ENCODE measurements at places on chromosomes 2 and 18. TPM values are rescaled to one million over a fixed set of nuclear protein-coding genes. Genes with fewer than 3 reads are reported as not detected.

Gene APLF
- 6.1 TPM for total RNA-seq

- no peak for DNase-seq
Measured at GRCh38 chr2:17849275-17849674, 29.2 kb upstream of the KCNS3 start.

GRCh38 chr2:20619624-20620024, 31.3 kb downstream of the HS1BP3 start:
- DNase-seq = no peak

Gene PARD3B
- 1.6 TPM for total RNA-seq

Gene CRYBA2
- not detected for total RNA-seq

DNA sequence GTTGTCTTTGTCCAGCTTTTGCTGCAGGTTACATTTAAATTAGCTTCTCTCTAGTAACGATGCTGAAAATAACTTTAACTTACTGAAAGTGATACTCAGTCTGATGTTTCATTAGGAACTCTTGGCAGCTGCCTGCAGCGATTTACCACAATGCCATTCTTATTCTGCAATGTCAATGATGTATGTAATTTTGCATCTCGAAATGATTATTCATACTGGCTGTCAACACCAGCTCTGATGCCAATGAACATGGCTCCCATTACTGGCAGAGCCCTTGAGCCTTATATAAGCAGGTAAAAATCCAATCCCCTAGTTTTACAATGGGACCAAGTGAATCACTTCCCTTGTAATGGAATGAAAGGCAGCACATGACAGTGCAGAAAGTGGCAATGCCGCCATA, 16.3 kb upstream of the MFF start:
- DNase-seq = peak; percentile 86

Gene CYTIP
- total RNA-seq = not detected

DNA sequence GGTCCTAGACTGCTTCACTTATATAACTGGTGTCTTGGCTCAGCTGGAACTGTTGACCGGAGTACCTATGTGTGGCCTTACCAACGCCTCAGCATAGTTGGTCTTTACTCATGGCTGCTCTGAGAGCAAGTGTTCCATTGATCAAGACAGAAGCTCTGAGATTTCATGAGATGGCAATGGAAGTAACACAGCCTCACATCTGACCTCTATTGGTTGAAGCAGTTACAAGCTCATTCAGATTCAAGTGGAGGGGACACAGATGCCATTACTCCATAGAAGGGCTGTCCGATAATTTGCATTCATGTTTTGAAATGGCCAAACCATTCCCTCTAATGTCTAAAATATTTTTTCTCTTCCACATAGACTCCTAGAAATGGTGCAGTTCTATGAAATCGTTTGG, 46.4 kb upstream of the STK39 start:
- peak; percentile 15 for DNase-seq

DNA sequence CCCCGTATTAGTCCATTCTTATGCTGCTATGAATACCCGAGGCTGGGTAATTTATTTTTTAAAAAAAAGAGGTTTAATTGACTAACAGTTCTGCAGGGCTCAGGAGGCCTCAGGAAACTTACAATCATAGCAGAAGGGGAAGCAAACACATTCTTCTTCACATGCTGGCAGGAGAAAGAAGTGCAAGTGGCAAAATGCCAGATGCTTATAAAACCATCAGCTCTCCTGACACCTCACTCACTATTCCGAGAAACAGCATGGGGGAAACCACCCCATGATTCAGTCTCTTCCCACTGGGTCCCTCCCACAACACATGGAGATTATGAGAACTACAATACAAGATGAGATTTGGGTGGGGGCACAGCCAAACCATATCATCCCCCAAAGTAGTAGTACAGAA, 2148.5 kb upstream of the PIK3C3 start:
- peak; percentile 41 for DNase-seq

DNA sequence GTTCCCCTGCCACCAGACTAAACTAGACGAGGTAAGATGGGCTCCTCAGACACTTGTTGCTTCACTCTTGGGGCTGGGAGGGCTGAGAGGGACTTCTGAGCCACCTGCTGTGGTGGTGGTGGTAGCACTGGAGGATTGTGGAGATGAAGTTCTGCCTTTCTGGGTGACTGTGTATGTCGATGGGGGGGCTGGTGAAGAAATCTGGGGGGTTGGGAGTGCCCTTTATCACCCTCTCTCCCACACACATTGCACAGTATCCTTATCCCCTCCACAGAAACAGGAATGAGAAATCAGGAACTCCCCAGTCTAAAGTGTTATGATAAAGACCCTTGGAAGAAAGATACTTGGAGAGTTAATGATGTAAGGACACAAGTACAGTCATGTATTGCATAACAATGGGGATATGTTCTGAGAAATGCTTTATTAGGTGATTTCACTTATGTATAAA, 38.5 kb downstream of the HK2 start:
- DNase-seq = peak; percentile 38

Gene ANKRD62
- 0.13 TPM for total RNA-seq

- peak; percentile 39 for DNase-seq
Measured at GRCh38 chr2:69375494-69376353, 11.3 kb downstream of the GFPT1 start.

Gene CDK15
- total RNA-seq = 0.26 TPM

DNA sequence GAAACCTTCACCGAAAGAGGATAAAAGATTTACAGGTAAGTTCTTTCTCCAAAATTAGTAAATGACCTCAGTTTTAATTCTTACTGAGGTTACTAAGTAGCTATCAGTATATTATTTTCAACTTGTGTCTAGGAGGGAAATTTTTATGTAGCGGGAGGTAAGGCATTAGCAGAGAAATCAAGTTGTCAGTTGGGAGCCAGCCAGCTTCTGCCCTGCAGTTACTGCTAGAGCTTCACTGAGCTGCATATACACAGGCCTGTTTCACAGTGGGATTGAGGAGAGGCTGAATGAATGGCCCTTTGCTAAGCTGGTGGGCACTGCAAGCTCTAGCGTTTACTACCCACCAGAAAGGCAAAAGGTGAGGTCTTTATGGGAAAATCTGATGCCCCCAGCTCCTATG, 105.7 kb downstream of the ACAA2 start:
- DNase-seq = no peak

DNA sequence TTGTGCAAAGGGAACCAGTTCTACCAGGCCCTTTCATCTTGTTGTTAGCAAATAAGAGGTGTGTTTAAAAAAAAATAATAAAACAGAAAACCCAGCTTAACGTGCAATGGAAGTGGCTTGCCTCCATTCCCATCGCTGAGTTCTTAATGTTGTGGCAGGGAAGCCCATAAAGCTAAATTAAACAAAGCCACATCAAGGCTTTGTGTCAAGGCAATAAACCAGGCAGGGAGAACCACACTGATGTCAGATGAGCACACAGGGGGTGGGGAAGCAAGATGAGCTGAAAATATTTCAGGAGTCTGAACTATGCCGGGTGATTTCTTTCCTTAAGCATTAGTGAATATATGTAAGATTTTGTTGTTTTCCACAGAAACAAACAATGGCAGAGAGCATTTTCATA, 73.5 kb downstream of the PHLPP1 start:
- no peak for DNase-seq

GRCh38 chr18:23231340-23232021, 96.2 kb downstream of the CABLES1 start:
- peak; percentile 77 for DNase-seq

Measured in bronchial epithelial cell (primary cell).